ENCODE measurements at places on chromosomes 5 and 9.

DNA sequence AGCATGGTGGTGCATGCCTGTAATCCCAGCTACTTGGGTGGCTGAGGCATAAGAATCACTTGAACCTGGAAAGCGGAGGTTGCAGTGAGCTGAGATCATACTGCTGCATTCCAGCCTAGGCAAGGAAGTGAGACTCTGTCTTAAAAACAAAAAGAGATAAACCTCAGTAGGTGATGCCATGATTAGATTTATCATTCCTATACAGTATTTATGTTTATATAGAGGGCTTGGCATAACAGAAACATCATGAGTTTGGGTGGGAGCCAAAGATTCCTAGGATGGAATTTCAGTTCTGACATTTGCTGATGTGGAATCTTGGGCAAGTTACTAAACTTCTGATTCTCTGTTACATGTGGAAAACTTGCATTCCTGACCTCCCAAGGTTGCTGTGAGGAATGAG lies 22.3 kb downstream of the RFK start:
- DNase-seq = no peak

GRCh38 chr9:128901379-128901778 lies 19.4 kb upstream of the PHYHD1 start:
- DNase-seq = no peak

- DNase-seq = no peak
These were observed 59.0 kb downstream of the DRD1 start for GRCh38 chr5:175384724-175385552.

GRCh38 chr5:64570395-64570996 lies 64.7 kb downstream of the RGS7BP start:
- DNase-seq = no peak

GRCh38 chr9:72349911-72350310 lies 15.1 kb downstream of the ZFAND5 start:
- DNase-seq = no peak

DNA sequence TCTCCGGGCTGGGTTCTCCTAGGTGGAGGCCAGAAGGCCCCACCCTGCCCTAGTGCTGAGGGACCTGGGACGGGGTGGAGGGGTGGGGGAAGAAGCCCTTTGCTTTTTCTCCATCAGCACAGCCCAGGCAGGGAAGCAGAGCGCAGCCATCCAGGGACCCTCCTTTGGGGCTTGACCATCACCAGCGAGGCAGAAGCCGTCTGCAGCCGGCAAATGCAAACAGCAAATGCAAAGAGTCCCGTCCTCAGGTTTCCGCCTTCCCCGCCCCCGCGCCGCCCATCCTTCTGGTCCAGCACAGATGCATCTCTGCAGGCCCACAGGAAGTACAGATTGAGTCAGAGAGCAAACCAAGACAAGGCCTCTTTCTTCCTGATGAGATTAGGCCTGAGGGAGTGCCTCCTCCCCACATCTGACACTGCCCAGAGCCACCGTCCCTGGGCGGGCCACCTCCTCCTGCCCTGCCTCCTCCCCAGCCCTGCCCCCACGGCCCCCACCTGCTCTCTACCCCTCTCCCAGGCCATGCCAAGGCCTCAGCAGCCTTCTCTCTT lies 23.4 kb downstream of the CORO2A start:
- no peak for DNase-seq

DNA sequence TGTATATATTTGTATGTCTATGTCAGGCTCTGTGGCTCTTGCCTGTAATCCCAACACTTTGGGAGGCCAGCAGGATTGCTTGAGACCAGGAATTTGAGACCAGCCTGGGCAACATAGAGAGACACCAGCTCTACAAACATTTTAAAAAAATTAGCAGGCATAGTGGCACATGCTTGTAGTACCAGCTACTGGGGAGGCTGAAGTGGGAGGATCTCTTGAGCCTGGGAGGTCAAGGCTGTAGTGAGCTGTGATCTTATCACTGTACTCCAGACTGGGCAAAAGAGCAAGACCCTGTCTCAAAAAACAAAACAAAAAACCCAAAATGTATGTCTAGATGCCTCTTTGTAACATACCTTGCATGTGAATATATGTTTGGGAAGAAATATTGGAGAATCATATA lies 15.8 kb downstream of the ARRDC3 start:
- no peak for DNase-seq

GRCh38 chr5:136724161-136724560 lies 358.8 kb upstream of the TRPC7 start:
- DNase-seq = no peak

DNA sequence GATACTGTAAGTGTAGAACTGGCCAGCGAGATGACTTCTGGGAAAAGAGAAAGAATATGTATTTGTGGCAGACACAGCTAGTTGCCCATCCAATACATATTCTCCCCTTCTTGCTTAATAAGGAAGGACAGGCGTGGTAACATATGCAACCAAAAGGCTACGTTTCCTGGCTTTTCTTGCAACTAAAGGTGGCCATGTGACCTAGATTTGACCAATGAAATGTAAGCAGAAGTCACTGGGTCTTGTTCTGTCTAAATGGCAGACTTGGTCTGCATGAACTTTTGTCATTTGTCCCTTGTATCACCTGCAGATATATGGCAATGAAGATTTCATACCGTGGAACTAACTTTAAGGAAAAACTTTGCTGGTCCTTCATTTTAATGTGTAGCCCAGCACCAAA lies 183.8 kb downstream of the CDH12 start:
- DNase-seq = no peak

DNA sequence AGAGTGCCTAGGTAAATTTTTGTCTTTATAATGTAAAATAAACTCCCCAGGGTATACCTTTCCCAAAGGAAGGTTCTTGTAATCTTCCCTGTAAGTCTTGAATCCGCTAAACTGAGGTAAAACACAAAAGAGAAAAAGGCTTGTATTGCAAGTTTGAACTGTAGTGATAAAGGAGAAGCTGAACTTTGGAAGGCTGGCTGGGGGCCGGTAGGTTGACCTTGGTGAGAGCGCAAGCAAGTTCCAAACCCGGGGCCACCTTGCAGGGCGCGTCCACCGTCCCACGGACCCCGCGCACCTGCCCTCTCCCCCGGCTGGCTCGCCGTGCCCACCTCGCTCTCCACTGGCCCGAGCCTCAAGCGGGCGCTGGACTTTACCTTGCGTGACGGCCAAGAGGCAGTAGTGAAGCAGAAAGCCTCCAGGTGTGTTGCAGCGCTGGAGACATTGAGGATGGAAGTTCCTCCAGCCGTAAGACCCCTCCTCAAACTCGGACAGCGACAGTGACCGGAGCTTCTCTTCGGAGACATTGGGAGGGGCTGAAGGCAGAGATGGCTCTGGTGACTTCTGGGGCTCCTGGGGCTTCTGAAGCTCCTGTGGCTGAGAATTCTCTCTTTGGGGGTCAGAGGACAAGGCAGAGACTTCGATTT lies 428 bp downstream of the SLCO4C1 start:
- no peak for DNase-seq

DNA sequence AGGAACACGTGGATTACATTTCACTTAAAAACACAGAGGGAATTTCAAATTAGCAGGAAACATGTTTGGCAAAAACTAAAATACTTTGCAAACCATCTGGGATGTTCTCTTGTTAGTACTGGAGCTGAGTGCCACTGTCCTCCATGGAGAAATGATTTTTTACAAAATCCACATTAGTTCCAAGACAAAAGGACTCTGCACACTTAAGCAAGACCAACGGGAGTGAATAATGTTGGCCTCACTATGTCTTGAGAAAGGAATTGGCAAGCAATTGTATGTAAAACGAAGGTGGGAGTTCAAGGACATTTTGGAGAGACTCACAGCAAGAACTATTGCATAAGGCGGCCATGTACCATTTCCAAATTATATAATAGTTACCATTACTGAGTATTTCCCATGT lies 547.5 kb downstream of the EBF1 start:
- DNase-seq = no peak

DNA sequence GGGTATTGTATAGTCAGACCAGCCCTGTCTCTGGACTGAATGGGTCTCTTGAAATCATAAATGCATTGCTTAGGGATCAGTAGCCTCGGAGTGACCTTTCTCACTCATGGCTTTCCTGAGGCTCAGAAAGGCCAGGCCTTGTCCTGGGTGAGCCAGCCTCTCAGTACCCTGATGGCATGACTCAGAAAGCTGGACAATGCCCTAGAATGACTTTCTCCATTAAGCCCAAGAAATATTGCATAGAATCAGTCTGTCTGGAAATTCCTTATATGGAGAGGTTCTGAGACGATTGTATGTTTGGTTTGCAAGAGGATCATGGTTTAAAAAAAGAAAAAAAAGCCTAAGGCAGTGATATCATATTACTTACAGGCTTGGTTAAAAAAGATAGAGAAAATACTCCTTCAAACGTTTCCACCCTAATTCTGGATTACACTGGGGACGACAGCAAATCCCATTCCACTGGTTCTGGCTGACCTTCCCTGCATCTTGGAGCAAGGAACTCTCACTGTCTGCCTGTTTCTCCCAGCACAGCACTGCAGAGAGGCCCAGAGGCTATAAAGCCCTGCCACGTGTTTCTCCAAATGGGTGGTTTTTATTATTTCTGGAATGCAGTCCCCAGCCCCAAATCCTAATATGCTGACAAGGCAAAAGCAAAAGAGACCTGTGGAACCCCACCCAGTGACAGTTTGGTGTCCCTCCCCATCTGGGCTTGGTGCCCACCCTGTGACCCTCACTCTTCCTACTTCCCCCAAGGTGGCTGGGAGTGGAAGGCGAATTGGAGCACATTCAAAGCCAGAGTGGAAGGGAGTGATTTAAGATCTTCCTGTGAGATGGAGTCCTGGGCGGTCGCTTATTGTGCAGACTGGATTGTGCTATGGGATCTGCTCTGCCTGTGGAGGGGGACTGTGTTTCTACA lies 34.4 kb downstream of the MAP1B start:
- no peak for DNase-seq

GRCh38 chr9:18489861-18490260 lies 15.9 kb downstream of the ADAMTSL1 start:
- DNase-seq = no peak

DNA sequence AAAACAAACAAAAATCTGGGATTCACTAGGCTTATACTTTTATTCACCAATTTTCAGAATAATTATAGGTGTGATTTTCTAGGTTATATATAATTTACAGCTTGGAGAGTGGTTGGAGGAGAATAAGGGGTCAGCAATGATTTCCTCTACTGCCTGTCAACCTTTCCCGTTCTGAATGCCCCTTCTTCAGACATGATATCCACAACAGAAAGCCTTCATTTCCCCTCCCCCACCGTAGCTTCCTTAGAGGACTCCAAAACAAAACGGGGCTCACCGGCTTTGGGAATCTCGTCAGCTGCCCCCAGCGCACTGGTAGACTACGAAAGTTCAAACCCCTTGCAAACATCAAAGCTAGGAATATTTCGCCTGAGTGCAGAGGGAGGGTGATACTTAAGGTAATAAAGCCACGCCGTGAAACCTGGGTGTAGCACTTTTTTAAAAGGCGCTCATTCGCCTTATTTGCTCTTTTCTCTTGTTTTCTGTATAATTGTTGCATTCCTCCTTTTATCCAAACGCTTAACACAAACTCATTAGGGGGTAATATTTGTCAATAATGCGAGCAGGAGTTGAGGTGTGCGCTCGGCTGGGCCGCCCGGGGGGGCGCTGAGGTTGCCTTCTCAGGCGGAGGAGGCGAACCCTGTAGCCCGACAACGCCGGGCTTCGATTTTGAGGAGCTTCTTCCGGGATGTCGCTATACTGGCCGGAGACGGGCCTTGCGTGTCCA lies 2.4 kb downstream of the OTP start:
- no peak for DNase-seq

DNA sequence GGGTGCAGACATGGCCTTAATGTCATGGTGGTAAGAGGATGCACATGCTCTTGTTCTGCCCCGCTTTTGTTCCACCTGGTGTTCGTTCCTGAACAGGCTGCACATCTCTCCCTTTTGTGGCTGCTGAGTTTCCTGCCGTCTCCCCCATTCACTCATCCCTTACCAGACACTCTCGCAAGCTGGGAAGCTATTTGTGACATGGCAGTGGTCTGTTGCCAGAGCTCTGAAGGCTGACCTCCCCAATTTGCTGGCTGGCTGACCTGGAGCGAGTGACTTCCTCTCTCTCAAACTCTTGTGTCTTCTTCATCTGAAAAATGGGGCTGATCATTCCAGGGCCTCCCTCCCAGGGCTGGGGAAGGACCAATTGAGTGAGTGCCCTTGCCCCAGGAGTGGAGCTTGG lies 35.9 kb downstream of the HRH2 start:
- no peak for DNase-seq

DNA sequence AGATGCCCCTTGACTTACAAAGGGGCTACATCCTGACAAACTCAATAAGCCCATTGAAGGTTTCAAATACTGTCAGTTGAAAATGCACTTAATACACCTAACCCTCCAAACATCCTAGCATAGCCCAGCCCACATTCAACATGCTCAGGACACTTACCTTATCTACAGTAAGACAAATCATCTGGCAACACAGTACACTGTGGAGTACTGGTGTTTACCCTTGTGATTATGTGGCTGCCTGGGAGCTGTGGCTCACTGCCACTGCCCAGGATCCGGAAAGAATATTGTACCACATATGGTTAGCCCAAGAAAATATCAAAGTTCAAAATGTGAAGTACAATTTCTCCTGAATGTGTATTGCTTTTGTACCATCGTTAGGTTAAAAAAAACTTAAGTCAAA lies 562.2 kb downstream of the HTR1A start:
- no peak for DNase-seq

DNA sequence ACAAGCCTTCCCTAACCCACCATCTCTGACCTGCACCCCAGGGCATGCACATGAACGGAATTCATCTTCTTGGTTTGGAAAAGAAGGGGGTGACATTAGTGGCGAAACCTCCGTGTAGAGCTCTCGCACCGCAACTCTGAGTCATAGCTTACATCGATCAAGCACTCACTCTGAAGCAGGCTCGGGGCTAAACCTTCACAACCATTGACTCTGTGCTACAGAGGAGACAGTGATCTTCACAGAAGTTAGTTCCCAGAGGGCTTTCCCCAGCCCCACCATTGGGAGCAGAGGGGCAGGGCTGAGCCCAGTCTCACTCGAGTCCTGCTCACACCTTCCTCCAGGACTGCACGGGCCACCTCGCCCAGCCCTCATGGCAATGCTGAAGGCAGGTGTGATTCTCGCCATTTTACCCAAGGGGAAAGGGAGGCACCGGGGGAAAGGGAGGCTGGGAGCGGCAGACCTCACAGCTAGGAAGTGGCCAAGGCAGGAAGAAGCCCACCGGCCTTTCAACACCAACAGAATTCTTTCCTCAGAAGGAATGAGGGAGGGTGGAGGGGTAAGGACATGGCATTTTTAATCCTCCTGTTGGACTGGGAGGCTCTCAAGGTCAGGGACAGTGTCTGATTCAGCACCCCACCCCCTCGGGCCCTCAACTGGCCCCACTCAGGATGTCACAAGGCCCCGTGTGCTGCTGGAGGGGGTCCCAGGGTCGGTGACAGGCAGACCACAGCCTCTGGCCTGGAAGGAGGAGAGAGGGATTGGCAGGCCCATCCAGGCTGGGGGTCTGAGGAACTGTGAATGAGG lies 25.9 kb upstream of the IL17B start:
- DNase-seq = no peak

DNA sequence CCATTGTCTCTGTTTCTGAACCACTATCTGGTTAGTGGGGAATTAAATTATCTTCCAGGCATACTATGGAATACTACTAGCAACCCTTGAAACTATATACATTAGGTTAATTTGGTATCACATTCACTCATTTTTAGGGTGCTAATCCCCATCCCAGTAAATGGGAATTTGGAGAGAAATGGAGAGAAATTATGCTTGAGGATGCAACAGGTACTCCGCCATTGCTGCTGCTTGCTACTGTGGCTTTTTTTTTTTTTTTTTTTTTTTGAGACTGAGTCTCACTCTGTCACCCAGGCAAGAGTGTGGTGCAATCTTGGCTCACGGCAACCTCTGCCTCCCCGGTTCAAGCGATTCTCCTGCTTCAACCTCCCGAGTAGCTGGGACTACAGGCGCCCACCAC lies 66.1 kb downstream of the AK8 start:
- no peak for DNase-seq

- no peak for DNase-seq
These were observed 27.9 kb downstream of the BDP1 start for GRCh38 chr5:71483355-71483754.

Measured in NCI-H1092 (cell line).